Motor neuron (in vitro differentiated cells): ENCODE measurements at places on chromosomes 1 and 21.

DNA sequence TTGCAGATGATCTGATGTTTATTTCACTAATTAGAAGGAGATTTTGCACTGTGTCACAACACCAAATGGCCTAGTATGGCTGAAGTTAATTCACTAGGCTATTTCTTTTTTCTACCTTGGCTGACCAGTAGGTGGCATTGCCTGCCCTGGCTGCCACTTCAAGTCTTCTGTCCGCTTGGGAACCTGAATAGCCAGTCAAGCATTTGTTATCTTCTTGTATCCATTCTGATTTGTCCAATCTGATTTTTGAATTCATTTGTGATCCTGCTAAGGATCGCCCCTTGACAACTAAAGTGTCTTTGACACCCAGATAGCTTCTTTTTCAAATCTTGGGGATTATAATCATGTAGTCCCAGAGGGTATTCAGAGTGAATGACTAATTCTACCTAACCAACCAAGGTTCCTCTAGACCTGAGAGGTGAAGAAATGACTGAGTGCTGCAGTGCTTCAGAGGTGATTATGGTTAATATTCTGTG lies 99.4 kb downstream of the GIPC2 start:
- peak; percentile 61 for ATAC-seq

GRCh38 chr1:27395441-27396195 lies 3.2 kb downstream of the GPR3 start:
- ATAC-seq, result peak; percentile 3

DNA sequence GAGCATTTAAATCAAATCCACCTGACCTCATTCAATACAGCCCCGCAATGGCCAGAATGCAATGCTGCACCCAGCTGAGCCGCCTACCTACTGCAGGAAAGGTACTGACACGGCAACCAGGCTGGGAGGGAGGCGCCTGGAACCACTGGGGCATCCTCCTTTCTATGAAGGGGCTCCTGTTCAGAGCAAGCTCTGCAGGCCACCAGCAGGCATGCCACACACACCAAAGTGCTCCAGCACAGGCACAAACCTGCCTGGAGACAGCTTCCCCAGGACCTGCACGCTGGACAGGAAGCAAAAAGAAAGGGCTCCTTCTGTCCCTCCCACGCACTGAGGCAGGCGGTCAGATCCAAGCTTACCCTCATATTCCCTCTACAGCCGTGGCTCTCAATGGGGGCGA lies 21.2 kb downstream of the CTNNBIP1 start:
- ATAC-seq, result no peak

DNA sequence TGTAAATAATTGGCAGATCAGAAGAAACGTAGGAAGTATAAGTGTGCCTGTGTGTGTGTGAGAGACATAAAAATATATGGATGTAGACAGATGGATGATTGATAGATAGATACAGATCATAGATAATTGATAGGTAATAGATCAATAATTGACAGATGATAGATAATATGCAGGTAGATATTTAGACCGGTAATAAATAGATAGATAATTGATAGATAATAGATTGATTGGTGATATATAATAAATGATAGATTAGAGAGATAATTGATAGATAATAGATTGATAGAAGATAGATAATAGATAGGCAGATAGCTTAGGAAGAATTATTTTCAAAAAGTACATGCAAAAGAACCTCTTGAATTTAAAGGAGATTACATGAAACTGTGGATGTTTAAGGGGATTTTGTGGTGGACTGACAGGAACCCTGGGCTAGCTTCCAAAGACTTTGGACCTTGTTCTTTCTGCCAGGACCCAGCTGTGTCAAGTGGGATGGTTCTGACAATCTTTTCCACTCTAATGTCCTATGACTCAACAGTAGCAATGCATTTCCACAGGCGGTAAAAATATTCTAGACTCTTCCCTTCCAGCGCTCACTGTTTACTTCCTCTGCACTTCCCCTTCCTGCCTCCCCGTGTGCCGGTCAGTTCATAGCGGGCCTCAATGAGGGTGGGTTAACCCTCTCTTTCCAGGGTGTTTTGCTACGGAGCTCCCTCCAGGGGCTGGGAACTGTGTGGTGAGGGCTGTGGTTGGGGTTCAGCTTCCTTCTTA lies 39.4 kb downstream of the KCNJ15 start:
- peak; percentile 78 for ATAC-seq

- ATAC-seq, result no peak
Measured at GRCh38 chr1:117371441-117372151, 4.3 kb downstream of the MAN1A2 start.

GRCh38 chr1:56520016-56520601 lies 59.3 kb downstream of the PLPP3 start:
- no peak for ATAC-seq

DNA sequence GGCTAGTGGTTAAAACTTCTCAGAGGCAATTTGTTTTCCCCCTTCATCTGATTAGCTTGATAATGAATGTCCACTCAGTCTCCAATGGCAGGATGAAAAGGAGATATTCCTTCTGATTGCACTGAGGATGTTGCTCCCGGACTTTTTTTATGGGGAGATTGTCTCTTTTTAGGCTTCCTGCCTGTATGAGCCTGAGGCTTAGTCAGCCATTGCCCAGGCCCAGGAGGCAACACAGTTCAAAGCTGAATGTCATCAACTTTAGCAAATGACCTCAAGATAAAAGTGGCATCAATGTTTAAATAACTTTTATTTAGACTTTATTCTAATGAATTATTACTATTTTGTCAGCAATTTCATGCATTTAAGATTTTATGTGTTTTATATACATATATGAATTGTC lies 162.9 kb upstream of the PTBP2 start:
- ATAC-seq, result no peak
